ENCODE measurements at places on chromosomes 6 and 20.

DNA sequence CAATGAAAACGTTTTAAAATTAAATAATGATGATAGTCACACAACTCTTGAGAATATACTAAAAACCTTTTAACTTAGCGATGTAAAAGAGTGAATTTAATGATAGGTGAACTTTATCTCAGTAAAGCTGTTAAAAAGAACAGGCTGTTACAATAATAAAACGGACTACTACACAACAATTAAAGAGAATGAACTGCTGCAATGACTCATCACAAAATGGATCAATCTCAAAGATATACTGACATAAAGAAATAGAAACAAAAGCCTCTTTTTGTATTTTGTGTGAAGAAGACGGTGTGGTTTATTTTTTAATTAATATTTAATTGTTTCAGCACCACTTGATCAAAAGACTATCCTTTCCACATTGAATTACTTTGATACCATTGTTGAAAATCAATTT is 352.4 kb upstream of the GJE1 start:
- no peak for DNase-seq

GRCh38 chr6:169542491-169542890 is 159.3 kb downstream of the WDR27 start:
- DNase-seq = no peak

- no peak for DNase-seq
Measured at GRCh38 chr20:50562262-50562701, 52.1 kb downstream of the PTPN1 start.

GRCh38 chr20:47347661-47348435 is 8.7 kb downstream of the ZMYND8 start:
- DNase-seq = no peak

DNA sequence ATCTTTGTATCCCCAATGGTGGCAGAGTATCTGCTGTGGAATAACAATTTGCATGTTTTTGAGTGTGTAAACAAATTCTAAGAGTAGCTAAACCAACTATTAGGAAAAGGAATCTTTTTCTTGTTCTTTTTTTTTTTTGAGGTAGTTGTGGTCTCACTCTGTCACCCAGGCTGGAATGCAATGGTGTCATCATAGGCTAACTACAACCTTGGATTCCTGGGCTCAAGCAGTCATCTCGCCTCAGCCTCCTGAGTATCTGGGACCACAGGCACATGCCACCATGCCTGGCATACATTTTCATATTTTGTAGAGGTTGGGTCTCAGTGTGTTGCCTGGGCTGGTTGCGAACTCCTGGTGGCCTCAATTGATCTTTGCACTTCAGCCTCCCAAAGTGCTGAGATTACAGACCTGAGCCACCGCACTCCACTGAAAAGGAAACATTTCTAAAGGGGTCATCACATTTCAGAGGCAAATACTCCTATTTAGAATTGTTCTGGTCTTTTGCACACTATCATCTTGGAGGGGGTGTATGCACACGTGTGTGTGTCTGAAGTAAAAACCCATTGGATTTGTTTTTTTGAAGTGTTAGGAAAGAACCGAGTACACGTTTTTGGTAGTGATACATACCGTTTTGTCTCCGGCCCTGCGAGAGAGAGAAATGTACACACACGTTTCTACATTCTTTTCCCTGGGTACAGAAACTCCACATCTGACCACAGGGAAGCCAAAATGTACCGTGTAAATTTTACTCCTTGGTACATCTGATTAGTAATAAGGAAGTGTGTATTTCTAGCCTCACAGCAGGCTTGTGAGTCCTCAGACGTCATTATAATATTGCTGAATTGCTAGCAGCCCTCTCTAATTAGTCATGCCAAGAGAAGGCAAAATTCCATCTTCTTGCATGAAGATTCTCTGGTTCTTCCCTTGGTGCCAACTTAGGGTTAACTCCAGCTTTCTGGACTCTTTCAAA is 183.6 kb downstream of the JARID2 start:
- DNase-seq = no peak

GRCh38 chr6:157240059-157240959 is 83.0 kb downstream of the TMEM242 start:
- no peak for DNase-seq

GRCh38 chr20:25253606-25254275 is 5.9 kb downstream of the PYGB start:
- no peak for DNase-seq

DNA sequence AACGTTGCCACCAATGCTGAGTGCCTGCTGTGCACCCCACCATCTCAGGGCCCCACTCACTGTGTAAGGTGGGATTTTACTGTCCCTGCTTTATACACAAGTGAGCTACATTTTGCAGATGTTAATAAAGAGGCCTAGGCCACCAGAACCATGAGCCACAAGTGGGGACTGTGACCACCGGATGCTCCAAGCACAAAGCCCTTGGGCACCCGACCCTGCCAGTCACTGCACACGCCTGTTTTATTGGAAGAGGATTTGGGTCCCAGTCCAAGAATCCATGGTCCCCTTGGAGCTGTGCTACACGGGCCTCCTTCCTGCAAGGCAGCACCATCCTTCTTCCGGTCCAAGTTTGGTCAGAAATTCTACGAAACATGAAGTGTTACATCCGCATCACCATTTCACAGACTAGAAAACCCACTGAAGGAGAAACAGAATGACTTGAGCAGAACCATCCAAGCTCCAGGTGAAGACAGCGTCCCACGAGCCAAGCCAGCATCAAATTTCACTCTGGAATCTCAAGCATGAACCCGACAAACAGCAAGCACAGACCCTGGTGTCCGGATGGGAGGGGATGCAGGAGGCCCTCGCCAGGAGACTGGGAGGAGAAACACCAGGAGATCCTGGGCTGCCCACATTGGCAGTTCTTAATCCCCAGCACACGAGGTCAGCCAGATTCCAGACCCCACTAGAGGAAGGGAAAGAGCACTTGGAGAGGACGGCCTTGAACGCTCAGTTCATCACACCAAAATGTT is 226.9 kb downstream of the DLL1 start:
- DNase-seq = no peak

DNA sequence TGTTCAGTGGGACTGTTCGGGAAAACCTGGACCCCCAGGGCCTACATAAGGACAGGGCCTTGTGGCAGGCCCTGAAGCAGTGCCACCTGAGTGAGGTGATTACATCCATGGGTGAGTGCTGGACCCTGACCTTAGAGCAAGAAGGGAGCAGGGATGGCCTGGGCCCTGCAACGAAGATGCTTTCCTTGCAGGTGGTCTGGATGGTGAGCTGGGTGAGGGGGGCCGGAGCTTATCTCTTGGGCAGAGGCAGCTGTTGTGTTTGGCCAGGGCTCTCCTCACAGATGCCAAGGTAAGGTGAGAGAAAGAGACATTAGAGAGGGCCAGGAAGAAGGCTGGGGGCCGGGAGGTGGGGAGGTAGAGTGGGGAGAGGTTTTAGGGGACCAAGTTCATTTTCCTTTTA is 6.4 kb downstream of the DLK2 start:
- no peak for DNase-seq

DNA sequence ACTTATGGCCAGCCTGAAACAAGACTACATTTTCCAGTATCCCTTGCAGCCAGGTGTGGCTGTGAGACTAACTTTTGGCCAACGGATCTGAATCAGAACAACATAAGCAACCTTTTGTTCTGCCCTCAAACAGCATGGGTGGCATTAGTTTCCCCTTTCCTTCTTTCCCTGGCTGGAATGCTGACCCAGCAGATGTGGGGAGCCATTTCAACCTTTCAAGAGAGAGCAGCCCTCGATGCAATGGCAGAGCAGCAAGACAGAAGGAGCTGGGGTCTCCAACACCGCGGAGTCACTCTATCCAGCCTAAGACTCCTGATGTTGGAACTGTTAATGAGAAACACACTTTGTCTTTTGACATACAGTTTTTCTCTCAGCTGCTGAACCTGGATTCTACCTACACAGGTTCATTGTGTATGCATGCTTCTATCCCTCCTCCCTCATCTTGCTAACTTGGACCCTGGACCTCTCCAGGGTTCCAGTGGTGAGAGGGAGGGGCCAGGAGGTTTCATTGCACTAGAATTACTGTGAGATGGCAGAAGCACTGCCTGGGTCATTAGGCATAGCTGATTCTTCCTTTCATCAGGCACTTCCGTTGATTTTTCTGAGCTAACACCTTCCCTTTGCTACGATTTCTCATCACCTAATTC is 28.8 kb upstream of the DDR1 start:
- no peak for DNase-seq

DNA sequence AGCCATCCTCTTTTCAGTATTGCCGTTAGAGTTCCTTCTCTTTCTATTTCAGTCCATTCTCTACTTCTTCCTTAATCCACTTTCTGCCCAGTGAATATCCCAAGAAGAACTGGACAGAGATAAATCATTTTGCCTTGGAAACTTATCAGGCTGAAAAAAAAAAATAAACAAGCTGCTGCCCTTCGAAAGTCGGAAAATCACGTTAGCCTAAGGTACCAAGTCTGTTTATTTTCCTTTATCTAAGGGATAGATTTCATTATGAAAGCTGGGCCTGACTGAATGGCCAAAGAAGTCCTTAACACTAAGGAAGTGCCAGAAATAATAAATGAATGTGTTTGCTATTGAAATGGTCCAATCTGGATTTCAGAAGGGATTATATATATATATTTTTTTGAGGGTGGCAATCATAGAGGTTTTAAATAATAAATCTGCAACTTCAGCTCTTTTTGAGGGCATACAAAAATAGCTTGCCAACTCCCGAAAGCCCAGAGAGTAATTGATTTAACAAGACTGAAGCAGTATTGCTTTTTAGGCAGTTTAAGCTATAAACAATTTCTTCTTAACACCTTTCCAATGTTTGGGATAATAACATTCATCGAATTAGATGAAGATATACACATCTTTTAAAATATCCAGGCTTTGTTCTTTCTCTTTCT is 127.0 kb upstream of the STMND1 start:
- DNase-seq = no peak

DNA sequence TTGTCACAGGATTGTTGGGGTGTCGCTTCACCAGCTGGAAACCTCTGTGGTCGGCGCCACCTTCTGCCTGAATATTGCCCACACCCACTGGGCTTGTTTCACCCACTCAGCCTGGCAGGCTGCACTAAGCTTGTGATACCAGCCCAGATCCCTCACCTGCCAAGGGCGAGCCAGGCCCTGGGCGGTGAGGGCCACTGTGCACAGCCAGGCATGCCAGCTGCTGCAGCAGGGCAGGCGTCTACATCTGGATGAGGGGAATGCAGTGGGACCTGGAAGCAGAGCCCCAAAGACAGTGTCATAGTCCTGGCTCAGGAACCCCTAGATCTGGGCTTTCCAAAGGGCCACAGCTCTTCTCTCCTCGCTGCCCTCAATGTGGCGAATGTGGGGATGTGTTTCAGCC is 1307.5 kb downstream of the GRIK2 start:
- no peak for DNase-seq

- DNase-seq = no peak
Measured at GRCh38 chr20:54263116-54263690, 55.3 kb downstream of the PFDN4 start.

DNA sequence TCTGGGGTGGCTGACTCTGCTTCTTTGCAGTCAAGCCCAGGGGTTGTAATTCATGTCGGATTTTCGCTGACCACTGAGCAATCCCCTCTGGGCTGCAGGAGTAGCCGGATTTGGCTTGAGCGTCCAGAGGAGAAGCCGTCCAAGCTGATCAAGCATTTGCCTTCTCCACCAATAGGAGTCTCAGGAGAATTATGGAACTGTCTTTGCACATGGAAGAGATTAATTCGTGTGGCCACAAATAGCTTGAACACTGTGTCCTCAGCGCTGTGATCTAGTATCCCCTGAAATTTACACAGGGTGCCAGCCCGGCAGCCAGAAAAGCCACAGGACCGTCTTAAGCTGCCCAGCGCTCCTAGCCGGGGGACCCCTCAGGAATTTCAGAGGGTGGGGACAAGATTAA is 37.1 kb downstream of the EYA2 start:
- no peak for DNase-seq

GRCh38 chr6:149990212-149990660 is 26.5 kb downstream of the ULBP1 start:
- DNase-seq = no peak

DNA sequence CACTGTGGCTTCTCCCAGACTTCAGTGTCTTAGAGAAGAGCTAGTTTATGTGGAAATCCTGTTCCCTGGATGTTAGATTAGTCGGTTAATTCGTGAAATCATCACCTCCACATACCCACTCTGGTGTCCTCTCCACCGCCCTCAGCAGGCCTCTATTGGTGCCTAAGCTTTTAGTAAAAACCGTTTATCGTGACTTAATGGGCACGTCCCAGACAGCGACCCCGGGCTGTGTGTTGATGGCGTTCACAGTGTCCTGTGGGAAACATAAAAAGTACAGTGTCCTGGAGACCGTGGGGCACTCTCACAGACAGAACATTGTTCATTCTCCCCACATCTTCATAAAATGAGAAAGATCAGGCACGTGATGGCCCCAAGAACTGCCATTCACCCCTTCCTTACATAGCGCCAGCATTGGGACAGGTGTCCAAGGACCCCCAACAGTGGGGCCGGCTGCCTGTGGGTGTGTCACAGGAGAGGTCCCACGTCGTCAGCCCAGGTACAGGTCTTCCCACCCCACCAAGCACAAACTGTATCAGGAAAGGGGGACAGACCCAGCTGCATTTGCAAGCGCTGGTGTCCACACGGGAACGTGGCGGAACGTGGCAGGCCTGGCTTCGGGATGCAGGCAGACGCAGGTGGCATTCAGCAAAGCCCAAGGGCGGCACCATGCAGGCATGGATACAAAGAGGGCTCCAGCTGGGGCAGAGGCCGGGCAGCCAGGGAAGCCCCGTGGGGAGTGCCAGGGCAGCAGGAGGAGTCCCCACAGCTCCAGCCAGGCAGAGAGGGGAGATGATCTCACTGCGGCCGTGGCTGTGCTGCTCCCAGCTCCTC is 237.7 kb downstream of the DLL1 start:
- no peak for DNase-seq

DNA sequence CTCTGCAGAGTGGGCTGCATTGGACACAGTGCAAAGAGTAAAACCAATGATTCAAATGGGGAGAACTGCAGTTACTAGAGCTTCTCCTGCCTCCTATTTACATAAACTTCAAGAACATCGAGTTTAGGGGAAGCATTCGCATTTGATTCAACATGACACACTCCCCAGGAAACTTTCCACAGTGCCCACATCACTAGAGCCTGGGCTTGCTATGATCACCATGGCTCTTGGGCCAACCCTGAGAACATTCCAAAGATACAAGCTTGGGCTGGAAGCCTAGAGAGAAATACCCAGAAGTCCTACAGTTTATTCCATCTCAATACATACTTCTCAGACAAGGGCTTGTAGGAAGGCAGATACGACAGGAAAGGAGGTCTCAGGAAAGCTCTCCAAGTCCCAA is 337.9 kb downstream of the CD83 start:
- no peak for DNase-seq

GRCh38 chr20:4973330-4974097 is 27.8 kb downstream of the SLC23A2 start:
- DNase-seq = no peak

- no peak for DNase-seq
Measured at GRCh38 chr20:1894471-1894950, 696 bp upstream of the SIRPA start.

DNA sequence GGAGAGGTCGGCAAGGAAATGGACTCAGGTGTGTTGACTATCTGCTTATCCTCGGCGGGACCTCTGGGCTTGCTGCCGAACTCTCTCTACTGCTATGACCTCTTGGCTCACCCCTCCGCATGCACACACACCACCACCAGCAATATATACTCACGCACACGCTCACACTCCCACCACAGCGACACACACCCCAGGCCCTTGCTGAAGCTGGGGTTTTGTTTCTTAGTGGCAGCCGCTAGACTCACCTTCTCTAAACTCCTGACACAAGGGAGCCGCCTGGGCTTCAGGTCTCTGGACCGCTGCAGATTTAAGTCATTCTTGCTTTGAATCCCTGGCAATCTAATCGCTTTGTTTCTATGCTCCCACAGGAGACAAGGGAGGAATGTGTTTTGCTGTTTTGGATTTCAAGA is 59.4 kb upstream of the BACH2 start:
- no peak for DNase-seq

GRCh38 chr6:33840048-33840926 is 36.5 kb upstream of the MLN start:
- no peak for DNase-seq
